ENCODE measurements at places on chromosomes 11 and 22.
A peak's percentile ranks its signal among the peaks of the same experiment; 100 is the strongest.

DNA sequence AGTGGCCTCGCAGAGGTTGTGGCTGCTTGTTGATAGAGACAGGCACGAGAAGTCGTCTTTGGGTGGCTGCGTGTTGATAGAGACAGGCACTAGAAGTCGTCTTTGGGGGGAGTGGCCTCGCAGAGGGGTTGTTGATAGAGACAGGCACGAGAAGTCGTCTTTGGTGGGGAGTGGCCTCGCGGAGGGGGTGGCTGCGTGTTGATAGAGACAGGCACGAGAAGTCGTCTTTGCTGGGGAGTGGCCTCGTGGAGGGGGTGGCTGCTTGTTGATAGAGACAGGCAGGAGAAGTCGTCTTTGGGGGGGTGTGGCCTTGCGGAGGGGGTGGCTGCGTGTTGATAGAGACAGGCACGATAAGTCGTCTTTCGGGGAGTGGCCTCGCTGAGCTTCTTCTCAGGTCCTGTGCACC lies 328.8 kb downstream of the TBC1D22A start:
- H3K27me3 ChIP-seq, result no peaks in the 10 kb centered on the region
- H3K4me1 ChIP-seq, result peaks cover 5% of the 10 kb centered on the region

GRCh38 chr11:100190395-100190794 lies 496.7 kb upstream of the ARHGAP42 start:
- DNase-seq, result no peak
- no peaks in the 10 kb centered on the region for H3K27me3 ChIP-seq
- H3K4me1 ChIP-seq, result no peaks in the 10 kb centered on the region

GRCh38 chr22:20272174-20272573 lies 4.1 kb upstream of the RTN4R start:
- H3K4me3 ChIP-seq, result no peak overlapping the region
- H3K27ac ChIP-seq, result no peak overlapping the region
- DNase-seq, result no peak
- H3K27me3 ChIP-seq, result no peaks in the 10 kb centered on the region
- H3K4me1 ChIP-seq, result peaks cover 7% of the 10 kb centered on the region

- no peaks in the 10 kb centered on the region for H3K36me3 ChIP-seq
- no peak overlapping the region for H3K27ac ChIP-seq
- no peak overlapping the region for H3K4me3 ChIP-seq
- H3K27me3 ChIP-seq, result no peaks in the 10 kb centered on the region
- no peaks in the 10 kb centered on the region for H3K4me1 ChIP-seq
These were observed 58.4 kb upstream of the GRAMD1B start for GRCh38 chr11:123371506-123372297.

DNA sequence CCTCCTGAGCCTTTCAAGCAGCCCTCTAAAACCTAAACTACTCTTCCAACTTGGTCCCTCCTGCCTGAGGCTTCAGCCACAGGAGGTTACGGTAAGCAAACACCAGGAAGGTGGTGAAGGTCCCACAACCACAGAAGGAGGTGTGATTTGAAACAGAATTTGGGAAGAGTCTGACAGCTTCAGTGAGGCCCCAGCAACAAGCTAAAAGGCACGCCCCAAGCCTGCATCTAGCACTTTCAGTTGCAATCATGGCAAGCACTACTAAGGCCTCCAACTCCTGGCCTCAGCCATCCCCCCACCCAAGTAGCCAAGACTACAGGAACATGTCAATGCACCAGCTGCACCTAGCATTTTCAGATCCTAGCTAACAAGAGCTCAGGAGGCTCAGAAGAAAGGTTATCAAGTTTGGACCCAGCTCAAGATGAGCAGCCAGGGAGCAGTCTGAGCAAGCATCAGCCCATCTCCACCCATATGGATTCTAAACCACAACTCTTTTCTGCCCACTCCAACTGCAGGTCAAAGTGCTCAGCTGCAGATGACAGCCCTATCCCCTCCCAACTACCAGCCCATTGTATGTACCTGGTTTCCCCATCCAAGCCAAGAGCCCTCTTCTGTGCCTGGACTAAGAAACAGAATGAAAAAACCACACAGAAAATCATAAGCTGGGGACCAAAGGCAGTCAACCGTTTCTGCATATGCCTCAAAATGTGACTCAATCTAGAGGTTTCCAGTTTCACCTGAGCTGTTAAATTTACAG lies 10.4 kb upstream of the AHNAK start:
- peak overlapping the region; percentile 70 for H3K4me3 ChIP-seq
- peaks cover 89% of the 10 kb centered on the region for H3K4me1 ChIP-seq
- H3K27me3 ChIP-seq, result no peaks in the 10 kb centered on the region
- no peak for DNase-seq
- peak overlapping the region; percentile 95 for H3K27ac ChIP-seq
- peaks cover 16% of the 10 kb centered on the region for H3K36me3 ChIP-seq

GRCh38 chr22:30396871-30397655 lies at the start of gene SEC14L2:
Gene SEC14L2 (plus strand): TSS chr22:30397018. CDS start chr22:30397117, 99 bp downstream.
- peaks cover 12% of the 10 kb centered on the region for H3K27me3 ChIP-seq
- H3K4me1 ChIP-seq, result peaks cover 41% of the 10 kb centered on the region
- H3K36me3 ChIP-seq, result no peaks in the 10 kb centered on the region
- DNase-seq, result peak; percentile 39
- peak within 1 kb of the TSS; percentile 24 for H3K4me3 ChIP-seq
- H3K27ac ChIP-seq, result no peak within 1 kb of the TSS

- H3K27ac ChIP-seq, result no peak overlapping the region
- DNase-seq, result no peak
- peaks cover 6% of the 10 kb centered on the region for H3K36me3 ChIP-seq
- H3K4me3 ChIP-seq, result no peak overlapping the region
- peaks cover 5% of the 10 kb centered on the region for H3K4me1 ChIP-seq
These were observed 25.8 kb downstream of the CDPF1 start for GRCh38 chr22:46224044-46224897.

GRCh38 chr11:86152006-86152862 lies 83.3 kb upstream of the PICALM start:
- H3K36me3 ChIP-seq, result no peaks in the 10 kb centered on the region
- peak overlapping the region; percentile 51 for H3K27ac ChIP-seq
- DNase-seq, result no peak
- no peak overlapping the region for H3K4me3 ChIP-seq

DNA sequence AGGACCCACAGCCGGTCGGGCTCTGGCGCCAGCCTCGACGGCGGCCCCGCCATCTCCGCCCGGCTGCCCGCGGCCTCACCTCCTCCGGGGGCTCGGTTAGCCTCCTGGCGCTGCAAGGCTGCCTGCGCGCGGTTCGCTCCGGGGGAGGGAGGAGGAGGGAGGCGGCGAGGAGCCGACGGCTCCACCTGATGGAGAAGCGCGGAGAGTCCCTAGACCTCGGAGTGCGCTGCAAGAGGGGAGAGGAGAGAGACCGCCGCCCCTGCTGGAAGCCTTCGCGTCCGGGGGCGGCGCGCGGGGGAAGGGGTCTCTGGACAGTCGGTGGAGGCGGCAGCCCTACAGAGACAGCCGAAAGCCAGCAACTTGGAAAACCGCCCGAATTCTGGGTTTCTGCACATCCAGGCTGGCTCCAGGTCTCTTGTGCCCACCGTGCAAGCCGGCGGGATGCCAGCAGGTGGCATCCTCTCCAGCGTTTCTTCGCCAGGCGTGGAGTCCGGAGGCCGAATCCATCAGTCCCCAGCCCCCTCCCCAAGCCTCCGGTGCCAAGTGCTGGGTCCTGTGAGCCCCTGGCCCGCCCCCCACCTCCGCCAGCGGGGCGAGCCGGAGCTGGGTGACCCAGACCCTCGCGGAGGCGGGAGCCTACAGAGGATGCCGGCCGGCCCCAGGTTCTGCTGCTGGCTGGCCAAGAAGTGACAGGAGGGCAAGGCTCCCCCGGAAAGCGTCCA lies 2.9 kb upstream of the KIRREL3 start:
- H3K27me3 ChIP-seq, result no peaks in the 10 kb centered on the region
- no peaks in the 10 kb centered on the region for H3K36me3 ChIP-seq
- H3K27ac ChIP-seq, result no peak overlapping the region
- H3K4me1 ChIP-seq, result no peaks in the 10 kb centered on the region
- no peak for DNase-seq

- no peak overlapping the region for H3K27ac ChIP-seq
- peaks cover 12% of the 10 kb centered on the region for H3K27me3 ChIP-seq
- no peaks in the 10 kb centered on the region for H3K36me3 ChIP-seq
- DNase-seq, result no peak
These were observed 1.1 kb downstream of the SEC14L2 start for GRCh38 chr22:30397656-30398635.

DNA sequence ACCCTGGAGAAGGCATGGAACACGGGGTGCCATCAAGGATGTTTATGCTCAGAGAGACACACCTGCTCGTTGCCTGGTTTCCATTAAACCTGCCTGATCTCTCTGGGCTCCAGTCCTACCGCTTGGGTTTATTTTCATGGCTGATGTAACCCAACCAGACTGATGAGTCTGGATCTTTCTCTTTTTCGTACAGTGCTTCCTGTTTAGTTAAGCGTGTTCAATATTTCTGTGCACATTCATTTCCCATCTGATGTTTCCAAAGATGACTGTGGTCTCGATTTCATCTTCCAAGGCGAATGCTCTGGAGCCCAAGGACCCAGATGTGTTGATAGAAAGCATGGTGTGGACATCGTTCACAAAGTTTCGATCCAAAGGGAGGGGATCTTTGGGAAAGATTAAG lies 84.3 kb downstream of the SNX19 start:
- no peak overlapping the region for H3K27ac ChIP-seq
- no peaks in the 10 kb centered on the region for H3K4me1 ChIP-seq

DNA sequence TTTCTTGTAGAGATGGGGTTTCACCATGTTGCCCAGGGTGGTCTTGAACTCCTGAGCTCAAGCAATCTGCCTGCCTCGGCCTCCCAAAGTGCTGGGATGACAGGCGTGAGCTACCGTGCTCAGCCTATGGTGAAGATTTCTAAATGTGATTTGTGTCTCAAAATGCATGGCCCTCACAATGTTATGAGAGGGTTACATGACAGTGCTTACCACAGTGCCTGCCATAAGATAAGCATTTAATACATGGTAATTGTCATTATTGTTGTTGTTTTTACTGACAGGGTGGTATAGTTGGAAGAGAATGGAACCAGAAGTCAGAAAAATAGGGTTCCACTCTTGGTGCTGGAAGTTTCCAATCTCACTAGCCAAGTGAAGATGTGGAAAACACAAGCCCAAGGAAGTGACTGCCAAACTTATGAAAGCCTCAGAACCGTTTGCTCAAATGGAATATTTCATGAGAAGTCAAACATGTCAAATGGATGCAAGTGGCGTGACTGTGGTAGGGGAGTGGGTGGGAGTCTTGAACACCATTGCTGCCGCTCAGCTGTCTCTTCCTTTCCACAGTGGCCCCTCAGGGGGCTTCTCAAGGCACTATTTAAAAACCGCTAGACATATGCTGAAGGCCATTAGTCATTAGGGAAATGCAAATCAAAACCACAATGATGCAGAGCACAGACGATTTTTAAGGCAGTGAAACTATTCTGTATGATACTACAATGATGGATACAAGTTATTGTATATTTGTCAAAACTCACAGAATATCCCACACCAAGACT lies 29.1 kb upstream of the LMO2 start:
- no peaks in the 10 kb centered on the region for H3K36me3 ChIP-seq
- no peaks in the 10 kb centered on the region for H3K27me3 ChIP-seq
- H3K27ac ChIP-seq, result no peak overlapping the region
- no peak for DNase-seq

- H3K27ac ChIP-seq, result no peak overlapping the region
- no peak for DNase-seq
- no peak overlapping the region for H3K4me3 ChIP-seq
- H3K27me3 ChIP-seq, result no peaks in the 10 kb centered on the region
These were observed 59.7 kb downstream of the MICAL3 start for GRCh38 chr22:17964643-17965042.

DNA sequence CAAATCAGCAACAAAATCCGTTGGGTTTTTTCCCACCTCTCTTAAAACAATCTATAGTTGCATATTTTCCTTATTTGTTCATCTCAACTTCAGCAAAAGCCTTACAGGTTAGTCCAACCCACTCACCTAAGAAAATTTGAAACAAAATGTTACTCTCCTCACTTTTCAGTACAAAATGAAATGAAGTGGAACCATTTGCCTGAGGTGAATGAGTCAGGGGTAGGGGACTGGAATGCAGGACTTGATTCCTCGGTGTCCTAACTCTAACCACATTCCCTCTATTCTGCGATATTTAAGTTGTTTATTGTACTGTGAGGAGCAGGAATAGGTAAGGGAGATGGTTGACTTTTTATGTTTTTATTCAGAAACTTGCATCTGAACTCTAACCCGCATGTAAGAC lies 16.4 kb downstream of the ATP5MG start:
- H3K36me3 ChIP-seq, result no peaks in the 10 kb centered on the region
- no peak for DNase-seq
- H3K4me3 ChIP-seq, result no peak overlapping the region
- no peaks in the 10 kb centered on the region for H3K27me3 ChIP-seq
